ENCODE measurements at places on chromosomes 6 and 20. TPM values are rescaled to one million over a fixed set of nuclear protein-coding genes. Genes with fewer than 3 reads are reported as not detected.

DNA sequence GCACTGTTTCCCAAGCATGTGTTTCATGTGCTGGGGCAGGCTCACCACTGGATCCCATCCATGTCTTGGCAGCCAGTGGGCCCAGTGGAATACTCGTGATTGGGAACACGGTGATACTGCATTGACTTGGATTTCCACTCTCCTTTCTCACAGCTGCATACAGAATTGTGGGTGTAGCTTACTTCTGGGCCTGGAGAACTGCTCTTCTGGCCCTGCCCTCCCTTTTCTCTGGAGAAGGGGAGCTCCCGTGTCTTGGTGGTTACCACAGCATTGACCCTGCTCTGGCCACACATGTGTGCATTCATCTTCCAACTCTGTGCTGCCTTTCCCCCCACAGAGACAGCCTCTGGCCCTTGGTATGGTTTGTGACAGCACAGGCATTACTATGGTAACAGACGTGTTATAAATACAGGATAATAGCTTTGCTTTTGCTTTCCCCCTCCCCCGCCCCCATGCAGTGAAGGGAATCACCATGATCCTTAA lies 21.6 kb downstream of the SOBP start:
- DNase-seq = no peak

Gene THBS2
- total RNA-seq = 4.0 TPM

GRCh38 chr20:13870170-13870748 lies 85.4 kb downstream of the NDUFAF5 start:
- no peak for DNase-seq

DNA sequence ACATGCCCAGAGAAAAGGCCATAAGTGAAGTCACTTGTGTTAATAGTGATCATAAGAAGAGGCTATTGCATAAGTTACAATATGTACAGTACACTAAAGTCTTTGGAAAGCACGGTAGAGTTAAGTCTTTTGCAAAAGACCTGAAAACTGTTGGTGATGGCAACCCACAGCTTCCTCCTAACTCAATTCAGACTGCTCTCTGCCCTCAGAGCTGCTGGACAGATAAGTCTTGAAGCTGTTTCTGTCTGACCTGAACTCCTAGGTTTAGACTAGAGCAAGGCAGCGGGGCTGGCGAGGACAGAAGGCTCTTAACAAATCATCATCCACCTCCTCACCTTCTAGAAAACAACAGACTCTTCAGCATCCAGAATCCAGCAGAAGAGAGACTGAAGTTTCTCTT lies 125.4 kb downstream of the CD24 start:
- no peak for DNase-seq

Gene MAS1
- not detected for total RNA-seq

DNA sequence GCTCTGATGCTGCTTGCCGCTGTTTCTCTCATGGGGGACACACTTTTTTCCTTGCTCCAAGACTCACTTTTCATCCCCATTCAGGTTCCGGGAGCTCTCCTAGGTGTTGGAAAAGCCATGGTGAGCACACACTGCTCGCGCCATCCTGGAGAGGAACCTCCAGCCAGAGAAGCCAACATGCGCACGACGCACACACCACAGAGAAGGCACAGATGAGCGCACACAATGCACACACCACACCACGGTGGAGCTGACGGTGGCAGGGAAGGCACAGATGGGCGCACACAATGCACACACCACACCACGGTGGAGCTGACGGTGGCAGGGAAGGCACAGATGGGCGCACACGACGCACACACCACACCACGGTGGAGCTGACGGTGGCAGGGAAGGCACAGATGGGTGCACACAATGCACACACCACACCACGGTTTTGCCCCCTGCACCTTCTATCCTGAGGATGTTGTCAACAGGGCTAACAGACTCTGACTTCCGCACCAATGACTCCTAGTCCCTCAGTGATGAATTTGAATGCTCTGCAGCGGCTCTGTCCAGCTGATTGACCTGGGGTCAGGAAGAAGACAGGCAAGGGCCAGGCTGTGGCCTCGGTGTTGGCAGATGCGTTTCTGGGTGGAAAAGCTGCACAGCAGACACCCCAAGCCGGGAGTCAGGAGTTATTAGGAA lies 154.7 kb downstream of the ERMARD start:
- DNase-seq = no peak

GRCh38 chr6:44411141-44411540 lies 23.6 kb downstream of the CDC5L start:
- no peak for DNase-seq

- DNase-seq = no peak
Measured at GRCh38 chr20:40294175-40294574, 394.9 kb downstream of the MAFB start.

DNA sequence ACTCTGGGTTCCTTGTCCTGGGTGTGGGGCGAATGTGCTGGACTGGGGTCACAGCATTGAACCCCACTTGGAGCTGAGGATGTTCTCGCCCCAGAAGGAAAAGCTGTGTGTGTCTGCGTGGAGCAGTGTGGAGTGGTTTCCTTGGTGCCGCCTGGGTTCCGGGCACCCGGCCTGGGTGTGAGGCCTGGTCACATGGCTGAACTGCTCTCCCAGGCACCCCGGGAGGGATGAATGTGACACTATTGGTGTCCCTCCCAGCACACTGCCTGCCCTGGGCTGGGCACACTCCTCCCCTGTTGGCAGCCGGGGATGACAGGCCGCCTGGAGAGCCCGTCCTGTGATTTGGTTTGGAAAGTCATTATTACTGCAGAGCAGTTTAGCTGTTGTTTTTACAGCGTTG lies 12.3 kb downstream of the MYT1 start:
- DNase-seq = no peak

- DNase-seq = no peak
Measured at GRCh38 chr20:11979306-11979990, 61.8 kb downstream of the BTBD3 start.

GRCh38 chr20:25865715-25866656 lies 169.3 kb upstream of the ZNF337 start:
- DNase-seq = no peak

DNA sequence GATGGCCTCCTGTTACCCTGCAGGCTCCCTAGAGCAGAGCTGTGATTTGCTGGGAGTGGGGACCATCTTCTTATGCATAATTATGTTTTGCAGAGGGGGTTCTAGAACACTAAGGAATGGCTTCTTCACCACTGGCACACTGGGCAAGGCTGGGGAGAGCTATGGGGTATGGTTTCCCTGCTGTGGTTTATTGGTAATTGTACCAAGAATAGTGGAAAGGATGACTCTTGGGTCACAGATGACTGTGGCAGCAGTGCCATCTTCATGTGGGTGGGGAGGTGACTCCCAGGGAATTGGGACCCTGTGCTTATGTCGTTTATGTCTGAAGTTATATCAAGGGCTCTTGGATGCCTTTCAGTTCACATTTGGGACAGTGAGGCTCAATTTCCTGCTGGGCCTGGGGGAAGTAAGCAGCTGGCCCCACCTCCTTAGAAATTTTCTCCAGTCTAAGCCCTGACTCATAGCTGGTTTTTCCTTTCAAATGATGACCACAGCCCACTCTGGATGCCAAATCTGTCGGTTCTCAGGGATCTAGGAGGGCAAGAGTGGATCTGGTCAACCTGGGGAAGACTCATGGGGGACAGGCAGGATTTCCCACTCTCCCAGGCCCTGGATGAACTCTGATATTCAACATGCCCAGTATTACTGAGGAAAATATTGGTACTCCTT lies 230.8 kb downstream of the LRFN2 start:
- no peak for DNase-seq

DNA sequence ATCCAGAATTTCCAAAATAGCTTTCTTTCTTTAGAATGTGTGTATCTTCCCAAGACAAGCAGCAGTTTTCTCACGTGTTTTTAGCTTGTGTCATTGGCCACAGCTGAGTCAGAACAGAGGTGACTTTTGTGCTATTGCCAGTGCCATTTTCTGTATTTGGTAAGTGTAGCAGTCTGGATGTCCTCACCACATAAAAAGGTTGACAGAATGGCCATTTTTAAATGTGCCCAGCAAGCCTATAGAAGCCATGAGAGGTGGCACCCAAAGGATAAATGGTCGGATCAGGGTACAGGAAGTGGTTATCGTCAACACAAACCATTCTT lies 269.5 kb upstream of the HSF2 start:
- DNase-seq = no peak

Gene TUBB2B
- total RNA-seq = 0.87 TPM

GRCh38 chr6:150599199-150600009 lies at the start of gene PLEKHG1:
Gene PLEKHG1 (plus strand): TSS chr6:150599885. CDS start chr6:150733682, 133,797 bp downstream.
- DNase-seq = peak; percentile 91

Gene LY6G6C
- not detected for total RNA-seq

Gene GCNT2
- total RNA-seq = 22.3 TPM

DNA sequence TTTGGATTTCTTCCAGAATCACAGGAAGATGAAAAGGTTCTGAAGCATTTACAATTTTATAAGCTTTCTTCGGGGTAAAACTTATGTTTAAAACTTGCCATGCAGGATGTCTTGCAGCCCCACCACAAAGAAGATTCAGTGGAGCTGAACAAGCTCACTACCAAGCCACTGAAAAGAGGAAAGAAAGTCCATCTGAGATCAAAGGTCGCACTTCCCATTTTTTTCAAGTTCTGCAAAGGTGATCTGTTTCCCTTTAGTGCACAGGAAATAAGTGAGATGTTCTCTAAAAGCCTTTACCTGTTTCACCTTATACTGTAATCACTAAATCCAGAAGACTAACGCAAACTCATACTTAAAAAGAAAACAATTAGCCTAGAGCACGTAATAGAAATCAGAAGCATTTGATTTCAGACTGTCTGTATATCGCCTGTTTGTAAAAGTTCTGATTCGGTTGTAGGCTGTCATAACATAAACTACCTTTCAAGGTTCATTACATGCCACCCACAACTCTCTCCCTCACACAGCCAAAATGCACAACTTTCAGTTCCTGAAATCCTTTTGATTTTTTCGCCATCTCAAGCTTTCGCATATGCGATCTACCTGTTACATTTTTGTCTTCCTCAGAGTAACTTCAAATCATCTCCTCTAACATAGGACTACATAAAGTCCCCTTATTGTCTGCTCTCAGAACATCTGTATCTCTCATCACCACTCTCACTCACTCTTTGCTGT lies 1.8 kb downstream of the ECHDC1 start:
- no peak for DNase-seq

- DNase-seq = no peak
Measured at GRCh38 chr6:113381959-113382358, 475.2 kb upstream of the MARCKS start.

- DNase-seq = no peak
Measured at GRCh38 chr6:142941018-142941417, 4.0 kb downstream of the HIVEP2 start.

Gene DCDC2
- 0.44 TPM for total RNA-seq

Measured in mucosa of descending colon (tissue), 3 donors.